ENCODE measurements at places on chromosomes 13 and 19. TPM values are rescaled to one million over a fixed set of nuclear protein-coding genes. Genes with fewer than 3 reads are reported as not detected.

DNA sequence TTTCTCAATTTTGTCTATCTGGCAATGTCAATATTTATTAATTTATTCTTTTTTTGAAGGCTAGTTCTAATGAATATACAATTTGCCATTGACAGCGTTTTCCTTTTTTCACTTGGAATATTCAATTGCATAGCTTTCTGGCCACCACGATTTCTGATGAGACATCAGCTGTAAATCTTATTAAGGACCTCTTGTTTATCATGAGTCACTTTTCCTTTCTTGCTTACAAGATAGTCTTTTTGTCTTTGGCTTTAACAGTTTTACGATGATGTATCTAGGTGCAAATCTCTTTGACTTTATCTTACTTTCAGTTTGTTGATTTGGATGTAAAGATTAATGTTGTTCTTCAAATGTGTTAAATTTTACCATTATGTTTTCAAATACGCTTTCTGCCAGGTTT, 991.6 kb upstream of the SLC10A2 start:
- no peak for DNase-seq

DNA sequence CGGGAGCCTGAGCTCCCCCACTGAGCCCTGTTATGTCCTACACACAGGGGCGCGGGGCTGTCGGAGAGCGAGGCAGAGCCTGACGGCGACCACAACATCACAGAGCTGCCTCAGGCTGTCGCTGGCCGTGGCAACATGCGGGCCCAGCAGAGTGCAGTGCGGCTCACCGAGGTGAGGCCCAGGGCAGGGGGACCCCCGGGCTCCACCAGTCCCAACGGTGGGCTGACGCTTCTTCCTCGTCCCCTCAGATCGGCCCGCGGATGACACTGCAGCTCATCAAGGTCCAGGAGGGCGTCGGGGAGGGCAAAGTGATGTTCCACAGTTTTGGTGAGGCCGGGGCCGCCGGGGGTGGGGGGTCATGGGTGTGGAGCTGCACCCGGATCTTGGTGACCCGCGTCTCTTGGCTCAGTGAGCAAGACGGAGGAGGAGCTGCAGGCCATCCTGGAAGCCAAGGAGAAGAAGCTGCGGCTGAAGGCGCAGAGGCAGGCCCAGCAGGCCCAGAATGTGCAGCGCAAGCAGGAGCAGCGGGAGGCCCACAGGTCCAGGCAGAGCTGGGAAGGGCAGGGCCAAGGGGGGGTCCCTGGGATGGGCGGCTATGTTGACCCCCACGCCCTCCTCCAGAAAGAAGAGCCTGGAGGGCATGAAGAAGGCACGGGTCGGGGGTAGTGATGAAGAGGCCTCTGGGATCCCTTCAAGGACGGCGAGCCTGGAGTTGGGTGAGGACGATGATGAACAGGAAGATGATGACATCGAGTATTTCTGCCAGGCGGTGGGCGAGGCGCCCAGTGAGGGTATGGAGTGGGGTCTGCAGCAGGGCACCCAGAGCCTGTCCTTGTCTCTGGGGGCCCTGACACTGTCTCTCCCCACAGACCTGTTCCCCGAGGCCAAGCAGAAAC, 1.2 kb upstream of the P2RY11 start:
- no peak for DNase-seq

DNA sequence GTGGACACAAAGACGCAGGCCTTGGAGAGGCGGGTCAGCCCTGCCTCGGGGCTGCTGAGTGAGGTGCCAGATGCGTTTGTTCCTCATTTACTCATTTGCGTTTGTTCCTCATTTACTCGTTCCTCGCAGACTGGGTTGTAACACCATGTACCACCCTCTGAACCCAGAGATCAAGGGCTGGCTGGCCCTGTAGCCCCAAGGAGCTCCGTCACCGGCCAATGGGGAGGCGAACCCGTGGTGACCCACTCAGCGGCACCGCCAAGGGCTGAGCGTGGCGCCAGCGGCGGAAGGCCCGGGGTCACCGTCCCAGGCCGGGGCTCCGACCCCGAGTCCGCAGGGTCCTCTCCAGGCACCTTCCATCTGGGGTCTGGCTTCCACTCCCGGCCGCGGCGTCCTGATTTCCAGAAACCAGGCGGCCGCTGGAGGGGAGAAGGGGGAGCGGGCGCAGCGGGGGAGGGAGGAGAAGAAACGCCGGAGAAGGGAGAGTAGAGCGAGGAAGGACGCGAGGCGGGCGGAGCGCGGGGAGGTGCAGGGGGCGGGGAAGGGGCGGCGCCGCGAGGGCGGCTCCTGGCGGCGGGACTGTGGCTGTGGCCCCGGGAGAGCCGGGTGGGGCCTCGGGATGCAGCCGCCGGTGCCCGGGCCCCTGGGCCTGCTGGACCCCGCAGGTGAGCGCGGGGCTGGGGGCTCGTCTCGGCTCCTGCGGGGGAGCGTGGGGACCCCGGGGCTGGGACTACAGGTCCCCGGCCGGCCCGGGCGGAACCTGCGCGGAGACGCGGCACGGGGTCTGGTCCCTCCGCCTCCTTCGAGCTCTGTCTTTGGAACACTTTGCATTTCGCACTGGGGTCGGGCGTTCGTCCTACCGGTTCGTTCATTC, at the start of gene TMEM255B:
TMEM255B (plus strand) TSS at position 576 of the 874 bp plus-strand sequence; CDS start at position 620, 44 bp downstream.
- peak; percentile 74 for DNase-seq

GRCh38 chr13:81848291-81848690, 1507.4 kb upstream of the SPRY2 start:
- no peak for DNase-seq

DNA sequence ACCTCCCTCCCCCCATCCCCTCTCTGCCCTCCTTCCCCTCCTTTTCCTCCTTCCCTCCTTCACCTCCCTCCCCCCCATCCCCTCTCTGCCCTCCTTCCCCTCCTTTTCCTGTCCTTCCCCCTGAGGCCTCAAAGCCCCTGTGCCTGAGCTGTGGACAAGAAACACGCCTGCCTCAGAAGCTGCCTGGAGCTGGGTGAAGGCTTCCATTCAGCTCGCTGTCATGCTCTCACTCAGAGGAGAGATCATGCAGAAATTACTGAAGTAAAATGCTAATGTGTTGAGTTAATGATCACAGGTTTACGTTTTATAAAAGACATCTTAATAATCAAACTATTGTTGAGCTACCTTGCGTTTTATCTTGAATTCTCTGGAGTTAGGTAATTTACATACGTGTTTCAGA, 114.5 kb downstream of the ATP11A start:
- DNase-seq, result no peak

DNA sequence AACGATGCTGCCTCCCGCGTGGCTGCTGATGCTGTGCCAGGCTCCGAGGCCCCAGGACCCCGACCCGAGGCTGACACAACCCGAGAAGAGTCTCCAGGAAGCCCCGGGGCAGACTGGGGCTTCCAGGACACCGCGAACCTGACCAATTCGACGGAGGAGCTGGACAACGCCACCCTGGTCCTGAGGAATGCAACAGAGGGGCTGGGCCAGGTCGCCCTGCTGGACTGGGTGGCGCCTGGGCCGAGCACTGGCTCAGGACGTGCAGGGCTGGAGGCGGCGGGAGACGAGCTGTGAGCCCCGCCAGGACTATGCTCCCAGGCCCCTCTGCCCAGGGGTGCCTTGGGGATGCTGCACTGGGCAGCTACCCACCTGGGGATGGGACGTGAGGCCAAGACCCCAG, 10.7 kb downstream of the SIRT6 start:
- DNase-seq, result no peak

DNA sequence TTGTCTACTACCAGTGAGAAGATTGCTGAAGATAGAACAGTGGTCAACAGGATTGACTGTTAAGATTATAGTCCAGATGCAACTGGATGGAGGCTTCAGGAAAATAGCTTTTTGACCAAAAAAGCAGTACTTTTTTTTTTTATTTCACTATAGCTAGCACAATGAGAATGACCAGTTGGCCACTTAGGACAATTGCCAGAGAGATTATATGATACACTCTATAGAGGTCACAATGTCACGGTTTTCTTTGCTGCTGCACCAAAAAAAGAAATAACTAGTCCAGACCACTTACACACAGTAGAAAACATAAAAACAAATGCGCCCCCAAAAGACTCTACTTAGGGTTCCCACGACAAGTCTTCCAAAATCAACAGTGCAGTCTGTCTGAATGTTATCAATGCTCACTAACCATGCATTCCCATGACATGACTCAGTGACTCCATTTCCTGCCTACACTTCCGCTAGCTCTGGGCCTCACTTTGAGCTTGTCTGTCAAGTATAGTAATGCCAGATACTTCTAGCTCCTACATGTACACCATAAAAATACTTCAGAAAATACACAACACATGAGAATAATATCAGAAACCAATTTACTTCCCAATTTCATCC, 209.1 kb upstream of the STARD13 start:
- no peak for DNase-seq

DNA sequence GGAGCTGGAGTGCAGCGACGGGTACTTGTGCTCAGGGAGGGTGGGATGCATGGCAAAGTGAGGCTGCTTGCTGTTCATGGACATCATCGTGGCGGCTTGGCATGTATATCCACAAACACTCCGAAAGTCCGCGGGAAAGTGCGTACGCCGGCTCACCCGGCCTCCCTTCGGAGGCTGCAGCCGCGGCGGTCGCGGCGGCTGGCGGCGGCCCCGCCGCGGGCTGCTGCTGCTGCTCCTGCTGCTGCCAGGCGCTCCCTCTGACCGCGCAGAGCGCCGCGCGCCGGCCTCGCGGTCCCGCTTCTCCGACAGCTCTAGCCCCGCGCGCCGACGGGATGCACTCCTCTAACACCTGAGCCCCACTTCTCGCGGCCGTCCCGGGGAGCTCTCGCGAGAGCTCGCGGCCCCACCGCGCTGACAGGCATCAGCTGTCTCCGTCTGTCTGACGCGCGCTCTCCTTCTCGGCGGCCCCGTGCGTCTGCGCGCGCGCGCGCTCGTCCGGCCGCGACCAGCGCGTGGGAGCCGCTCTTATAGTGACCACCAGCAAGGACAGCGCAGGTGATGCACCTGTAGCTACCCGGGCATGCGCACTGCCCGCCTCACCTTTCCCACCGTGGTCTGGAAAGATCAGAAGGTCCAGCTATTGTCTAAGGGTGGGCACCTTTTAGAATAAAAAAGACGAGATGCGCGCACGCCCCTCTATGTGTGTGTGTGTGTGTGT, at the start of gene POU4F1:
POU4F1 (minus strand) TSS at position 313 of the 718 bp plus-strand sequence; CDS start at position 87, 226 bp downstream.
- DNase-seq, result peak; percentile 82

DNA sequence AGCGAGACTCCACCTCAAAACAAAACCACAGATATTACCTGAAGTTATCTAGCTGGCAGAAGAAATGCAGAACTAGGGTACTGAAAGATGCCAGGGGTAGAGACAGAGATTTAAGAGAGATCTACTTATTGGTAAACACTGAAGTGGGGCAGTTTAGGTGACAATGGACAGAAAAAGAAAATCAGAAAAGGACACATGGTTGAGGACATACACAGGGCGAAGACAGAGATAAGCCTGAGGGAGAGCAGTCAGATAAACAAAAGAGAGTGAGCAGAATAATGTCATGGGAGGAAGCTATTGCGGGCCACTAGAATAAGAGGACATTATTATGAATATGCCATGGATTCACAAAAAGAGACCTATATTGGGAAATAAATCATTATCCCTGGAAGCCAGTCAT, 3.3 kb downstream of the NEK5 start:
- DNase-seq, result no peak

DNA sequence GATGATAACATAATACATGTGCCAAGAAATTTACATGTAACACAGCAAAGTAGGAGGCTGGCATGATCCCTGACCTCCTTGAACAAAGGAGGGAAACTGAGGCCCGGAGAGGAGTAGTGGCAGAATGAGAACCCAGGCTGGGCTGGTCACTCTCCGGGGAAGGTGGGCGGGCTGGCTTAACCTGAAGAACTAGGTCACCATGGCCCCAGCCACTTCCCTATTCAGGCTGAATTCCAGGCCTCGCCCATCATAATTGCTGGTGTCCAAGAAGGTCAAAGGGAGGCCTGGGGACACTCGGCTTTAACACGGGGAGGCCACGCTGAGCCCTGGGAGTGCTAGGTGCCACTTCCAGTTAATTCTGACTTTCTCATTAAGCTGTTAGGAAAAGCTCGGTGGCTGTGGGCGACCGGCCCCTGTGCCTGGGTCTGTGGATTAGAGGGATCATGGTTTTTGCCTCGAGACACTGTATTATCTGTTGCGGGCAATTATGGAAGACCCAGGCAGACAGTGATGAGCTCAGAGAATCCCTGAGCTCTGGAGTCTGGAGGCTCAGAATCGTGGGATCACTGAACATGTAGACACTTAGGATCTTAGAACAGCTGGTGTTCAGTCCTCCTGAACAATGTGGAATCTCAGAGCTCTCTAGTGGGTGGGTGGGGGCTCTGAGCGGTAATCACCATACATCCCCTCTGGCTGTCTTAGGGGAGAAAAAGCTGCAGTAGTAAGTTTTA, 5.0 kb upstream of the TINCR start:
- no peak for DNase-seq

- no peak for DNase-seq
Measured at GRCh38 chr19:21566073-21566472, 60.7 kb downstream of the ZNF429 start.

DNA sequence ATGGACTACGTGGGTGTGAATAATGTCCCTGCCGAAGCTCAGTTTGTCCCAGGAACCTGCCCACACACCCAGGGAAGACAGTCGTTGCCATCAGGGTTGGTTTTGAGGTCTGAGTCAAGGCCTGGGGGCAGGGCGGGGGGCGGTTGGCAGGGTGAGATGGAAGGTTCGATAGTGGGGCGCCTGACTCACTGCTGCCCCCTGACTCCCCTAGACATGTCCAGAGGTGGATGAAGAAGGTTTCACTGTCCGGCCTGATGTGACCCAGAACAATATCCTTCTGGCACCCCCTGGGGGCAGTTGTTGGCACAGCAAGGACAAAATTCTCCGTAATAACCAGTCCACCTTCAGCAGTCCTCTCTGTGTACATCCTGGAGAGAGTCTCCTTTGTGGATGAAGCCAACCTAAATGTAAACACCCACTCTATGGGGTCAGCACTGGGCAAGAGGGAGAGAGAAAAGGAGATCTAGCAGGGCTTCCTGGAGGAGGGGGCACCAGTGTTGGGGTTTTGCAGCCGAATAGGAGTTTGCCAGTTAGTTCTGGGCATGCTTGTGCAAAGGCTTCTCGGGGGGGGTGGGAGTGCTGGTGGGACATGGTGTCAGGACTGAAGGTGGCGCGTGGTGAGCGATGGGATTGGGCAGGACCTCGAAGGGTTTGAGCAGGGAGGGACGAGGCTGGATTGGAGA, 19.6 kb upstream of the B3GNT3 start:
- DNase-seq, result peak; percentile 42

JAK3 gene
- 237 TPM for total RNA-seq

ZNF497 gene
- total RNA-seq, result 1.1 TPM

ANGPTL4 gene
- 1.2 TPM for total RNA-seq

ADGRL1 gene
- 6.5 TPM for total RNA-seq
